ENCODE measurements at places on chromosomes 4 and X.

GRCh38 chrX:136750364-136750763, 30.4 kb downstream of the ARHGEF6 start:
- DNase-seq = no peak

DNA sequence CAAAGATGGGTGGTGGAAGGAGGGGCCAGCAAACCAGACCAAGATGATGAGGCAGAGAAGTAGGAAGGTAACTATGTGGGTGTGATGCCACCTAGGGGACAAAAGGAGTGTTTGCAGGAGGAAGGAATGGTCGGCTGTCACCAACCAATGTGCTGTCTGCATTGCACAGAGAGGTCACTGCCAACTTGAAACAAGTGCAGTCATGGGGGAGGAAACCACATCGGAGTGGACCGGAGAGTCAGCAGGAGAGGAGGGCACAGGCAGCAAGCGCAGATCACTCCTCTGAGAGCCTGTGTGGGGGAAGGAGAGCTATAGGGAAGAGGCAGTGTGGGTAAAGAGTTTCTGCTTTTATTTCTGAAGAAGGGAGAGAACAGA, 38.5 kb upstream of the FGFBP2 start:
- DNase-seq = peak; percentile 24

- DNase-seq = no peak
Measured at GRCh38 chr4:156779774-156780173, 191.8 kb downstream of the PDGFC start.

GRCh38 chr4:7213807-7214206, 21.5 kb downstream of the SORCS2 start:
- no peak for DNase-seq
